HFFc6 (cell line): ENCODE measurements at places on chromosomes 1 and 21.

- DNase-seq, result no peak
These were observed 40.8 kb downstream of the FCER1A start for GRCh38 chr1:159342761-159343425.

- DNase-seq, result no peak
These were observed 559.9 kb downstream of the RWDD3 start for GRCh38 chr1:95793893-95794292.

DNA sequence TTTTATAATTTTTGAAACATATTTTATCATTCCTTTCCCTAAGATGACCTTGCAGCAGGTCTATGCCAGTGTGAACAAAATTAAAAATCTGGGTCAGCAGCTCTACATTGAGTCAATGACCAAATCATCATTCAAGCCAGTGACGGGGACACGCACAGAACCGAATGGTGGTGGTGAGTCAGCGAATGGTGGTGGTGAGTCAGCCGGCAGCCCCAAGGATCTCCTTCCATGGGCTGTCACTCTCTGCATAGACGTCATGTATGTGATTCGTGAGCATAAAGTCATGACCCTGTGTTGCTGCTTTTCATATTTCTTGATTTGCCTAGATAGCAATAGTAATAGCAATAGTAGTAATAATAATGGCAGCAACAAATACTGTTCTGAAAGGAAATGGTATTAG is 26.3 kb downstream of the PER3 start:
- DNase-seq, result peak; percentile 86

GRCh38 chr1:109718495-109718894 is 6.4 kb downstream of the GSTM5 start:
- peak; percentile 47 for DNase-seq

GRCh38 chr1:205936846-205937586 is 6.2 kb downstream of the SLC26A9 start:
- peak; percentile 39 for DNase-seq

GRCh38 chr1:236143104-236143948 is 987 bp downstream of the GPR137B start:
- DNase-seq, result peak; percentile 67

GRCh38 chr1:246306415-246307037 is 200.6 kb downstream of the SMYD3 start:
- DNase-seq, result no peak

DNA sequence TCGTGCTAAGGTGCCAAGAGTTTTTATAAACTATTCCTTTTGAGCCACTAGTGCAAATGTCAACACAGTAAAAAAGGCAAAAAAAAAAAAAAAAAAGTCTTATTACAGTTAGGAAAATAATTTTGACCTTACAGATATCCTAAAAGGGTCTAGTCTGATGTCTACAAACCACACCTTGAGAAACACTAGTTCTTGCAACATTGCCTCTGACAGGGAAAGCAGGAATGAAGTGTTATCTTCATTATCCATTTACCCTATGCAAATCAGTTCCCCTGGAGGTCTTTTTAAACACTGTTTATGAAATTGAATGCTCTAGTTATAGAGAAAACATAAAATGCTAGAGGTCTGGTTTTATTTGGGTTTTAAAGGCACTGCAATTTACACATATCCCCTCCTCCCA is 115.2 kb upstream of the DMRTA2 start:
- DNase-seq, result no peak

DNA sequence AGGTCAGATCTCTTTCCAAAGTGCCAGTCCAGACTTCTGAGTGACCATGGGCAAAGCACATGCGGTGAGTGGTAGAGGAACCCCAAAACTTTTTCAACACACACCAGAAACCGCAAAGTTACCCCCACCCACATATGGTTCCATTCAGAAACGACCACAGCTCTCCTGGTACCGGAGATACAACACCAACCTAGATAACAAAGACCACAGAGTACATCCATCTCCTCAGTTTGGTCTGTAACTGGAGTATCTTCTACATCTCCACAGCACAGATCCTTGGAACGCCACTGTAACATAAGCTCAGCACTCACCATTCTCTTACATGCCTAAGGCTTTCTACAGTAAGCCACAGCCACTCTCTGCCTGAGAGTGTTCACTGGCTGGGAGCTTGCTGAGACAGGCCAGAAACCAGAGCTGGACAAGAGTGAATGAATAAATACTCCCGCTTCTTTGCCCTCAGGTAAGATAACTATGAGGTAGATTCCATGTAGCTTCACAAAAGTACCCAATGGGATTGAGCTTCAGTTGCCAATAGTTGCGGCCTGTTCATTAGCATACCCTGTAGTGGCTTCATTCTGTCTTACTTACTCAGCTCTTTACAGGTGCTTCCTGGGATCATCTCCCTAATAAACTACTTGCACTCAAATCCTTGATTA is 81.8 kb downstream of the SMYD3 start:
- no peak for DNase-seq

DNA sequence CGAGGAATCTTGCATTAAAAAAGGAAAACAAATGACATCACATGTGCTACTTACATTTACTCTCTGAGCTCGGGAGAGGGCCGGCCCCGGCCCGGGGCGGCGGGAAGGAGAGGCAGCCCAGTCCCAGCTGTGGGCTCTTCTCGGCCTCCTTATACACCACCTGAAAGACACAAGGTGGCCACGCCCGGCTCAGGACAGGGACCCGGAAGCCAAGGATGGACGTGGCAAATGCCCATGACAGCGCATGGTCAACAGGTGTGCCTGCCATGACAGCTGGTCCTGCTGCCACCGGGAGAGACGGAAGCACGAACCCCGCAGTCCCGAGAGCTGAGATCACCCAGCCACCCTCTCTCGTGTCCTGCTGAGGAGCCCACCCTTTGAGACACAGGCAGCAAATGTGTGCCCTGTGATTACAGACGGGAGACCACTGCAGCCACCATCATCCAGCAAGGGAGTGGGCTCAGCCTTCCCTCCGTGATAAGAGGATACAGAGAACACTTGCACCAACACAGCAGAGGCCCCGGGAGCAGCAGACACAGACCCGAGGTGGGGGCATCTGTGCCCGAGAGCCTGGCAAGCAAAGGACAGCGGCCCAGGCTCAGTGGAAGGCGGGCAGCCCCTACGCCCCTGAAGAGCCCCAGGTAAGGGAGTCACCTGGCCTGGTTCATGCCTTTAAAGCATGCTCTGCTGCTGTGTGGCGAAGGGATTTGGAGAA is 8.7 kb downstream of the TPRG1L start:
- no peak for DNase-seq
